ENCODE measurements at places on chromosomes 16 and 17.
A peak's percentile ranks its signal among the peaks of the same experiment; 100 is the strongest.

DNA sequence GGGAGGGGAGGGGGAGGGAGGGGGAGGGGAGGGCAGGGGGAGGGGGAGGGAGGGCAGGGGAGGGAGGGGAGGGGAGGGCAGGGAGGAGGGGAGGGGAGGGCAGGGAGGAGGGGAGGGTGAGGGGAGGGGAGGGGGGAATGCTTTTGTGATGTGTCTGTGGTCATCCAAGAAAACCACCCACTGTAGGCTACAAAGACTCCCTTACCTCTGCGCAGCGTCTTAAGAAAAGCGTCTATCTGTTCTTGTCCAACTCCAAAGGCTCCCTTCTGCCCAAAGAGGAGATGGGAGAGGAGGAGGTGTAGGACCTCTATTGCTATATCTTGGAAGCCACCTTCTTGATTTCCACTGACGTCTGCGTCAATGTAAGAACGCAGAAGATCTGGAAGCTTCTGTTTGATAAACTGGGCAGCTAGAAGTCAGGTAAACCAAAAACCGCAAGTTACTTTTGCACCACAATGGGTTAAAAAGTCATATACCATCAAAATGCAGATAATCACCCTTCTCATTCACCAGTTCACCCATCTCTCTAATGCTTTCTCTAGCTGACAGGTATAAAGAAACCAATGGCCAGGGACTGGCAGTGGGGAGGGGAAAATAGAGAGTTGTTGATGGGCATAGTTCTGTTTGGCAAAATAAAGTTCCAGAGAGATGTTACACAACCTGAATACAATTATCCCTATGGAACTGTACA is 43.1 kb downstream of the CNOT1 start:
- DNase-seq, result no peak

- peak; percentile 58 for DNase-seq
Observed at GRCh38 chr16:30430428-30430970, 669 bp upstream of the DCTPP1 start.

DNA sequence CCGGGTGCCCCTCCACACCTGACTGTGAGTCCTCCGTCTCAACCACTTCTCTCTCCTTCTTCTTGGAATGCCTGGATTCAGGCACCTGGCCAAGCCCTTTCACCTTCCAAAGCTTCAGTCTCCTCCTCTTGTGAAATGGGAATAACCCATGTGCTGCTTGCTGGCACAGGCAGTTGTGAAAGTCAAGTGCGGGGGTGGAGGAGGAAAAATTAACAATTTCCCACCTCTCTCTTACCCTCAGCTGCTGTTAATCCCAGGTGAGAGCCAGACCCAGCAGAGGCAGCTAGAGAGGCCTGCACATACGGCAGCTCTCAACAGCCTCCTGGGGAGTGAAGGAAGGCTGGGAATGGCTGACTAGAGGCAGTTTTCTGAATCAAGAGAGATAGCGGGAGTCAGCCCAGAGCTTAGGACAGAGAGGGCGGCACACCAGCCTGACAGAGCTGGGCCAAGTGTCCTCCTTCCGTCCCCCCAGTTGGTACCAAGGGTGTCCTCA is 77.9 kb upstream of the LGALS9 start:
- no peak for DNase-seq

GRCh38 chr17:205817-206216 is 24.4 kb upstream of the DOC2B start:
- no peak for DNase-seq

DNA sequence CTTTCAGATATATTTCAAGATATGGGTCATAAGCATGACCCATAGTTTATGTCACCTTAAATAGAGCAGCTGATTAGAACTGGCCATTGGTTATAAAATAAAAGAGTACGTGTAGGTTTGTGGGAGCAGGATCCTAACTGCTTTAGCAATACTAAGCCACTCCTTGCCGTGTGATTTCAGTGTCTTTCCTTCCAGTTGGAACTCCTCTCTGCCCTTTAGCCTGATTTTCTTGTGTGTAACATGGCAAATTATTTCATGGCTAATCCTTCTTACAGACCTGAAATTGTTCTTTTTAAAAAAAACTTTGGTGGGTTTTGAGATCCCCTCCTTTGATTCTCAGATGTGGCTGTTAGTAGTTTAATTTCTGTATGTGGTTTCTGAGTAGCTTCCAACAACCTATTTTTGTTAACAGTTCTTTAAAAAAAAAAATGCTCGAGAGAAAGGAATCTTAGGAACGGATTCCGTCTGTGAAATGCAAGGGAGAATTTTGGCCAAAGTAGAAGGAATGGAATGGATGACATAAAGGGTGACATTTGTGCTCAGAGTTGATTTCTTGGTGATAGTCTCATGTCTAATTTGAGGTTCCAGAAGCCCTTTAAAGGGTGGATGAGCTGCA is 39.9 kb downstream of the DHRS7B start:
- no peak for DNase-seq

- DNase-seq, result peak; percentile 31
Observed at GRCh38 chr16:2155977-2156848, 631 bp downstream of the TRAF7 start.

- DNase-seq, result no peak
Observed at GRCh38 chr17:17498606-17499301, 2.6 kb upstream of the RASD1 start.

GRCh38 chr16:86697715-86698114 is 119.4 kb downstream of the FOXL1 start:
- no peak for DNase-seq

- no peak for DNase-seq
Observed at GRCh38 chr17:67150826-67151225, 94.2 kb downstream of the HELZ start.

- no peak for DNase-seq
Observed at GRCh38 chr17:44170499-44171201, at the start of gene ASB16. Gene ASB16, plus strand, starts transcription at chr17:44170704. Its CDS starts 86 bp downstream, at chr17:44170790.

DNA sequence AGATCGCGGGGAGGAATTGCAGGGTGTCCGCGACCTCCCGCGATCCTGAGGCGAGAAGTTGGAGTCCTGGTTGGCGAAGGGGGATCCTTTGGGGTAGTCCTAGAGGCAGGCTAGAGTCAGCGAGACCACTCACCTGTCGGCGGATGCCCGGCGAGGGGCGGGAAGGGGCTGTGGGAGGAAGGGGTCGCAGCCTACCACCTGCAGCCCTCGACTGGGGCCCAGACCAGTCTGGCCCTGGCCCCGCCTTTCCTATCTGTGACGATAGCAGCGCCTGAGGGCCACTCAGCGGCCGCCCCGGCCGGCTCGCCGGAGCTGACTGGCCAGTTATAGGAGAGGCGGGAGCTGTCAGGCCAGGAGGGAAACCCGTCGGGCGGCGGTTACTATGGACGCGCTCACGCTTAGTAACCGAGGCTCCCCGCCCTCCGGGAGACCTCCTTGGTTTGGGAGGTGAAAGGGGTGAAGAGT is at the start of gene TEKT3:
Gene TEKT3 (minus strand): TSS at position 213 of the 465 bp plus-strand sequence. CDS start 10,012 bp downstream, outside the sequence.
- peak; percentile 51 for DNase-seq

DNA sequence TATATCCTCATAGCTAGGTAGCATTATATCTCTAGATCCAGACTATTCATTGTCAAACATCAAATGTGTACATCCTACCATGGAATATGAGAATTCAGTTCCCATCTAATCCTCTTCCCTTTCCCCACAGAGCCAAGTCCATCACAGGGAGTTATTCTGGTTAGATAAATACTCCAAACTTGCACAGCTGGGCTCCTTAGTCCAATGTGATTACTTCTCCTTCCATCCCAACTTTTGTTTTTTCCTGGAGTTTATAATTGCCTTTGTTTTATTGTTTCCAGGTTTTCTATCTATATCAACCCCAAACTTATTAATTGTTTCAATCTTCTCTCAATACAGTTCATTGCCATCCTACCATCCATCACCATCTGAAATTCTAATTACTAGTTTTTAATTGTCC is 59.9 kb downstream of the MYH11 start:
- DNase-seq, result no peak

- DNase-seq, result no peak
Observed at GRCh38 chr16:53848277-53848942, 144.5 kb downstream of the FTO start.

DNA sequence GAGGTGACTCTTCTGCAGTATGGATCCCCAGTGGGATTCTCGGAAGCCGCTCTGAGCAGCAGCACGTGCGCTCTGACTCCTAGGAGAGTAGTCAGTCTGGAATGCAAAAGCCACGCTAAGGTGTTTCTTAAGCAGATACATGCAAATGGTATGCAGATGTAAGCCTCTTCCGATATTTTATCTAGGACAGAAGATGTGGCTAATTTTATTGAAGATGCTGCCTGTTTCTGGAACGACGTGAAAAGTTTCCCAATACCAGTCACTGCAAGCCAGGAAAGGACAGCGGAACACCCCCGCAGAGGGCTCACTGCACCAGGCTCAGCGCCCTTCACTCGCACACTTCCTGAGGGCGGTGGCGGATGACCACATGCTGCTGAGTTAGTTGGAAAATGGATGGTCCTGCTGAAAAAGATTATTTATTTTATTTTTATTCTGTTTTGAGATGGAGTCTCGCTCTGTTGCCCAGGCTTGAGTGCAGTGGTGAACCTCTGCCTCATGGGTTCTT is 10.1 kb downstream of the FADS6 start:
- DNase-seq, result no peak

DNA sequence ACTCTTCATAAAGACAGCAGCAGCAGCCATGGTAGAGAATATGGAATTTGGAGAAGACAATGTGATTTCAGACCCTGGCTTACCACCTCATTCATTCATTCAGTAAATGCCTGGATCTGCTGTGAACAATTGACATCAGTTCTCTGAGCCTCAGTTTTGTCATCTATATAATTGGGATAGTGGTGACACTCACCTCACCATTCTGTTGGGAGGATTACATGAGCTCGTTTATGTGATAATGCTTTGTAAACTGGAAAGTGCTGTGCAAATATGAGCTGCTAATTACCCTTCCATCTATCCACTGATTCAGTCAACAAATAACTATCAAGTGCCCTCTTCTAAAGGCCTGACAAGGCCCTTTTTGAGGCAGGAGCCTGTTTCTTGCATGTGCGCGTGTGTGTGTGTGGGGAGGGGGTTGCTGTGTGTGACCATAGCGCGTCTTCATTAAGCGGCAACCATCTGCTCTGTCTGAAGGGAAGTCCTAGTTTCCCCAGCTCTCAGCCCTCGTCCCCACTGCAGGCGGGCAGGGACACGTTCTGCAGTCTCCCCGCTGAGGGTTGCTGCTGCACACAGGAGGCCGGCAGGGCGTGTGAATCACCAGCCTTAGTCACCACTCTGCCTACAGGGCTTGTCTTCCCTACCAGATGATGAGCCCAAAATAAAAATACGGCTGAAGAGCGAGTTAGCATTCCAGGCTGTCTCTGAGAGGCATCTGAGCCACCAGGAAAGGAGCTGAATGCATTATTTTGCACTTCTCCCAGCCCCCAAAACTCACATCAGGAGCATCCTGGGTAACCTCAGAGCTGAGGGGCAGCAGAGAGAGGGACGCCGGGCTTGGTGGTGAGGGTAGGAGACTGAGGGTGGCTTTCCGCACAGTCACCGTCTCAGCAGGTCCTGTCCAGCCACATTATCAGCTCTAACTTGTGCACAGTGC is 19.9 kb downstream of the ARL4D start:
- DNase-seq, result peak; percentile 15

- DNase-seq, result no peak
Observed at GRCh38 chr16:23905027-23905426, 69.2 kb downstream of the PRKCB start.

DNA sequence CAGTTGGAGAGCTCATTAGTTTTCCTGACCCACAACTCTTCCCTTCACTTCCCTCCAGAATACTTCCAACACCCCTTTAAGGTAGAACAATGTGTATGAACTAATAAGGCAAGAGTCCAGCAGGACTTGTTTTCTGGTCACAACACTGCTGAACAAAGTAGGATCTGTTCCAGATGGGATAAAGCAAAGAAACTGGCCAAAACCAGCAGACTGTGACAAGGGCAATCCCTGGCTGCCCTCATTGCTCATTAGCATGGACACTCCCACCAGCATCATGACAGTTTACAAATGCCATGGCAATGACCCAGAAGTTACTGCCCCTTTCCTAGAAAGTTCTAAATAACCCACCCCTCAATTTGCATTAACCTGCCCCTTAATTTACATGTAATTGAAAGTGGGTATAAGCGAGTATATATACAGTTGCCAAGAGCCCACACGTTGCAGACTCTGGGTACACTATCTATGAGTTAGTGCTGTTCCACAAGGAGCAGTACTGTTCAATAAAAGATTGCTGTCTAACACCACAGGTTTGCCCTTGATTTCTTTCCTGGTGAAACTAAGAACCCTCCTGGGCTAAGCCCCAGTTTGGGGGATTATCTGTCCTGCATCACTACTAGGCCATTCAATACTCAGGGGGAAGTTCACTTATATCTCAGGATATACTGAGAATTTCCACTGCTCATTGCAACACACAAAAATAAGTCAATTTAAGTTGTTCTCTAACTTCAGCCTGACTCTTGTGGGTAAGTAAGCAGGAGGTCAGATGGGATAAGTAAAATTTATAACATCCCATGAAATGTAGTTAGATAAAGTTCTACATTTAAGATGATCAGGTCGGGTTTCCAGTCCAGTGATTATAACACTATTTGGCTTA is 82.3 kb downstream of the SSH2 start:
- peak; percentile 18 for DNase-seq

- peak; percentile 36 for DNase-seq
Observed at GRCh38 chr17:49899191-49899485, 51.3 kb upstream of the TAC4 start.

- no peak for DNase-seq
Observed at GRCh38 chr16:48187779-48188178, 32.0 kb upstream of the ABCC12 start.

GRCh38 chr17:46152423-46152822 is 40.8 kb downstream of the KANSL1 start:
- DNase-seq, result no peak

DNA sequence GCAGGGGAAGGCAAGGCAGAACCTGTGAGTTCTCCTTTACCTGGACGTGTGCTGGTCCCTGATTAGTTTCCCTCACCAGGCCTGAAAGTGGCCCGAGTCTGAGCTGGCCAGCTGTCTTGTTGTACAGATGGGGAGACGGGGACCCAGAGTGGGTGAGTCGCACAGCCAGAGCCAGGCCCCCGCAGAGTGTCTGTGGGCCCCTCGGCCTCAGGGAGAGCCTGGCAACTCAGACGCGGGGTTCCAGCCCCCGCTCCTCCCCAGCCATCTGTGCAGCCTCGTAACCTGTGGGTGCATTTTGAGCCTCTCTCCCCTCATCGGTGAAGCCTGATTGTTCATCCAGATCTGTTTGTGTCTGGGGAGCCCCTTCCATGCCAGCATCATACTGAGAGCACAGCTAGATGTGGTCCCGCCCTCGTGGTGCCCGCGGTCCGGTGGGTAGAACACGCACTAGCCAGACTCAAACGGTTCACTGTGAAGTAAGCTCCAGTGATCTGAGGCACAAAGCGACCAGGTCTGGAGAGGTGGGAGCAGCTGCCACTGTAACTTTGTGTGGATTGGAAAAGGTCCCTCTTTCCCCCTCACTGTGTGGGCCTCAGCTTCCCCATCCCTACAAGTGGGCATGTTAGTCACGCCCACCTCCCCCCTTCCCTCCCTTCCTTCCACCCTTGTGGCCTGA is 6.0 kb upstream of the NDRG4 start:
- DNase-seq, result no peak

DNA sequence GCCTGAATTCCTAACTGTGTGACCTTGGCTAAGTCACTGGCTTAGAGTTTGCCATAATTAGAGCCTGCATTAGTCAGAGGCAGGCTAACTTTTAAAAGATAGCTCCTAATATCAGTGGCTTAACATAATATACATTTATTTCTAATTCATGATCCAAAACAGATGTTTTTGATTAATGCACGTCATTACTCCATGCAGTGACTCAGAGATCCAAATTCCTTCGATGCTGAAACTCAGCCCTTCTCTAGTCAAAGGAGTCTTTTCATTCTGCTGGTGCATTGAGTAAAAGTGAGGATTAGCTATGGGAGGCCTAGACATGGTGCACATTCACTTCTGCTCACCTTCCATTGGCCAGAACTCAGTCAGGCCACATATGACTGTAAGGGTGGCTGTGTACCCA is 49.8 kb downstream of the IRX3 start:
- DNase-seq, result no peak

Measured in K562 (cell line).